ENCODE measurements at places on chromosomes 7 and 10. TPM values are rescaled to one million over a fixed set of nuclear protein-coding genes. Genes with fewer than 3 reads are reported as not detected.

GRCh38 chr7:1900847-1901246 is 230.8 kb downstream of the ELFN1 start:
- no peak overlapping the region for H3K4me3 ChIP-seq
- no peak for DNase-seq
- H3K4me1 ChIP-seq: no peaks in the 10 kb centered on the region
- no peaks in the 10 kb centered on the region for H3K36me3 ChIP-seq

DNA sequence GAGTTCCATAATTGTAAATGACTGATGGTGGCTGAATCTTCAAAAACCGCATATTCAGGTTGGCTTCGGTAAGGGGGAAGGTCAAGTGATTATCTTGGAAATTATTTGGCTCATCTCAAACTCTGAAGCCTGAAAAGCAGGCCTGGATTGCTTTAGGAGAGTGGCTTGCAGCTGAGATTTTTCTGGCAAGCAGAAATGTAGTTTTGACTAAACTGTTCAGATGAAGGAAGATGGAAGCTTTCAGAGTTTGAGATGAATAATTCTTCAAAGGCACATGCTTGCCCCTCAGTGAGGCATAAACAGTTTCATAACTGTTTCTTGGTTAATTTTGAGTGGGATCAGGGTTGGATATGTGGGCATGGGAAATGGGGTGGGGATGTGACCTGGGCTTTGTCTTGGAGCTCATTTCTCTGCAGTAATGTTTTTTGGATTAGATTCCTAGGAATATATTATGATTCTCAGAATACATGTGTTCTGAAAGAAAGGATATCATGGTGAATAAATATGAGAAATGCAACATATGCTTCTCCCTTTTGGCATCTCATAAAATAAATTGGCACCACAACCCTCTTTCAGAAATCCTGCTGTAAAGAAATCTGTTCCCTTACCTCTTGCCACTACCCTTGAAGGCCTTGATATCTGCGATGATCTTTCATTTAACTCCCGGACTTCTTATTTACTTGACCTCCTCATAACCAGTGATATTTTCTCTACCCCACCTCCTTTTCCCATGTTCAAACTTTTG is 469.2 kb downstream of the ADRA2A start:
- no peak overlapping the region for H3K4me3 ChIP-seq
- no peaks in the 10 kb centered on the region for H3K4me1 ChIP-seq
- DNase-seq: no peak
- no peak overlapping the region for H3K27ac ChIP-seq
- no peaks in the 10 kb centered on the region for H3K27me3 ChIP-seq

DNA sequence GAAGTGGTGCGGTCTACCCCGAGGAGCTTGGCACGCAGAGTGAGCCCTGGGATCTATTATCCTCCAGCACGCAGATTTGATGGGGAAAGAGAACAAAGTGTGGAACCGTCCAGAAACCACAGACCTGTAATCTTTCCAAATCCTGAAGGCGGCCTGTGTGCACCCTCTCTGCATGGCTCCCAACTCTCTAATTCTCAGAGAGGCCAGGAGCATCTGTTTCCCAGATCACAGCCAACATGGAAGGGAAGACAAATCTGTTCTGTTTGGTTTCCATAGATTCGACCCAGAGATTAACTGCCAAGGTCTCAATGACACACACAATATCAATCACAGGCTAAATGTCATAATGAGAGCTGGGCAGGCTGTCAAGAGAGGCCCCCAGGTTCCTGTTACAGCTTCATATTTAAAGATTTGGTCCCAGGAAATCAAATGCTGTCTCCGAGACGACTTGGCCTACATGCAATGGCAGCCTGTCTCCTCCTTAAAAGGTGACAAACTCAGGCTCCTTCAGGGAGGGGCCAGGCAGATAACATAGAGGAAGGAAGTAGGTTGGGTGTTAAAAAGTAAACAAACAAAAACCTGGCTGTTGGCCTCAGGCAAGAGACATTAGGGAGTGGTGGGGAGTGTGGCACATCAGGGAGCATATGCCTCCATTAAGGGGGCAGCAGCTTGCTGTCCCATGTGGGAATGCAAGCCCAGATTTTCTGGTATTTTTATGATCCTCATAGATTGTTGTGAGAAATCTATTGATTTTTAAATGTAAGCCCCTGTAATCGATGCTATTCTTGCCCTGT is 48.8 kb upstream of the SAMD8 start:
- no peaks in the 10 kb centered on the region for H3K4me1 ChIP-seq
- no peaks in the 10 kb centered on the region for H3K36me3 ChIP-seq

- H3K4me3 ChIP-seq: no peak overlapping the region
- H3K27ac ChIP-seq: no peak overlapping the region
- H3K36me3 ChIP-seq: no peaks in the 10 kb centered on the region
These were observed 108.1 kb downstream of the GNAT3 start for GRCh38 chr7:80403686-80404241.

- peaks cover 21% of the 10 kb centered on the region for H3K27me3 ChIP-seq
- H3K4me1 ChIP-seq: no peaks in the 10 kb centered on the region
- DNase-seq: peak; percentile 21
- no peaks in the 10 kb centered on the region for H3K36me3 ChIP-seq
- H3K4me3 ChIP-seq: peak overlapping the region; percentile 39
- H3K27ac ChIP-seq: peak overlapping the region; percentile 12
These were observed 754 bp downstream of the SEMA3D start for GRCh38 chr7:85186083-85186520.

GRCh38 chr7:152136686-152137085 is 111.2 kb downstream of the GALNT11 start:
- no peaks in the 10 kb centered on the region for H3K4me1 ChIP-seq
- peaks cover 8% of the 10 kb centered on the region for H3K36me3 ChIP-seq
- no peak for DNase-seq
- H3K27me3 ChIP-seq: no peaks in the 10 kb centered on the region

DNA sequence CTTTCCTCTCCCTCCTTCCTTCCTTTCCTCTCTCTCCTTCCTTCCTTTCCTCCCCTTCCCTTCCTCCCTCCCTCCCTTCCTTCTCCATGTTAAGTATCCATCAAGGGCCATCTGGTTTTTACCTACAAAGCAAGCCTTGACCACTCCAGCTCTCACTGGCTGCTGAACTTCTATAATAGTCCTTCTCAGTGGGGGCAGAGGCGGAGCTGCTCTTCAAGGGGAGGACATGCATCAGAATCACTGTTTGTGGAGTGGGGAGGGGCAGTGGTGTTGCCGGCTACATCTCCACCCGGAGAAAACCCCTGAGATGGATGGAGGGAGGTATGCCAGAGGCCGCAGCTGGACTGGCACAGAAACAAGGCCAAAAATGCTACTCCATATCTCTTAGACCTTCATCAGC is 25.9 kb downstream of the LAMB1 start:
- H3K4me3 ChIP-seq: no peak overlapping the region
- no peaks in the 10 kb centered on the region for H3K36me3 ChIP-seq
- H3K4me1 ChIP-seq: no peaks in the 10 kb centered on the region
- H3K27ac ChIP-seq: no peak overlapping the region

DNA sequence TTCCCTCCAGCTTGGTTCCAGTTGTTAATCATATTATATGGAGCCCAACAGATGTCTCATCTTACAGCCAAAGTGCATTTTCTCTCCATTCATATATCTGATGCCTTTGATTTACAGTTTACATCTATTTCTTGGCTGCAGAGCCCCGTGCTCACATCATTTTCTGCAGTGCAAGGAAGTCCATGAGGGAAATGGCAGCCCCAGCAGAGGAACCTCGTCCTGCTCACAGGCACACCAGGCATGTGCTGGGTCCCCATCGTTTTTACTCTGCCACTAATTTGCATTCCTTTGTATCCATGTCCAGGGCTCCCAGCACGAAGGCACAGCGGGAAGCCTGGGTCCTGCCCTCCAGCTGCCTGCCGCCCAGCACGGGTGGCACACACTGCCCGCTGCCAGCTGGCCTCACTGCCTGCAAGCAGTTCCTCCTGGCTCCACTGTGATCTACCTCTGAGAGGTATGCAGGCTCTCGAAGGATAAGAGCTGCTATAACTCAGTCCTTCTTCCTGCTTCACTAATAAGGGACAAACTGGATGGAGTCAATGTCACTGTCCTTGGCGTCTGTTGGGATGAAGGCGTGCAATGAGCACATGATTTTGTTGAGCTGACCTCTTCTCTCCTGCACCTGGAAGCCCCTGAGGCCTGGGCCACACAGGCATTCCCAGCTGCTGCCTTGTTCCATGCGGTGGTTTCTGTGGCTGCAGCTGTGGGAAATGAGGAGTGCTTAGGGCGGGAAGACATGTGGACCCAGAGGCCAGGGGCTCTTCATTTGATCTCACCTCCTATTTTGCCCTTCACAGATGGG is 583.6 kb upstream of the MGMT start:
- no peaks in the 10 kb centered on the region for H3K36me3 ChIP-seq
- no peaks in the 10 kb centered on the region for H3K27me3 ChIP-seq
- no peak overlapping the region for H3K27ac ChIP-seq
- DNase-seq: no peak
- no peaks in the 10 kb centered on the region for H3K4me1 ChIP-seq
- no peak overlapping the region for H3K4me3 ChIP-seq

- no peak overlapping the region for H3K27ac ChIP-seq
- no peaks in the 10 kb centered on the region for H3K36me3 ChIP-seq
These were observed 39.3 kb downstream of the TMEM270 start for GRCh38 chr7:73900286-73900685.

DNA sequence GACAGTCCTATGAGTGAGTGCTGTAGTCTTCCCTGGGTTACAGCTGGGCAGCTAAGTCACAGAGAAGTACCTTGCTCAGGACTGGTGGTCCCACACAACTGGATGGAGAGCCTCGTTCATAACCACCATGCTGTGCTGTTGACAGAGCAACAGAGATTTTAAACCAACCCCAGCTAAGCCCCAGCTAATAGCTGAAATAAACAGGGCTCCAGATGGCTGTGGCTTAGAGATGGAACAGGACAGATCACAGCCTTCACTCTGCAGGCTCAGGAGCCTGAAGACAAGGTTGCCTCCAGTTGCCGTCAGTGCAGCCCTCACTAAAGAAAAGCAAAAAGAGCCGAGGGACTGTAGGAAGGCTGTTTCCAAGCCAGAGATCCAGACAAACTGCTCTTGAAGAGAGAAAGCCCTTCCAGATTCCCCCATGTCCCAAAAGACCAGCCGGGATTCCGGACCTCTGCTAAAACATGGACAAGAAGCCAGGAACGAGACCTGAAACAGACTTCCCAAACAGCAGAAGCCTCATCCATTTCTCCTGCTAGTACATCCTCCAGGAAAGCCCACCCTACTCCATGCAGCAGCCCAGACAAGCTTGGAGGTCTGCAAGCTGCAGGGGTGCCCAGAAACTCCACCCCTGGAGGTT is 4.2 kb downstream of the HTRA1 start:
- H3K4me1 ChIP-seq: peaks cover 3% of the 10 kb centered on the region
- peaks cover 18% of the 10 kb centered on the region for H3K27me3 ChIP-seq
- no peak overlapping the region for H3K27ac ChIP-seq
- H3K36me3 ChIP-seq: no peaks in the 10 kb centered on the region

DNA sequence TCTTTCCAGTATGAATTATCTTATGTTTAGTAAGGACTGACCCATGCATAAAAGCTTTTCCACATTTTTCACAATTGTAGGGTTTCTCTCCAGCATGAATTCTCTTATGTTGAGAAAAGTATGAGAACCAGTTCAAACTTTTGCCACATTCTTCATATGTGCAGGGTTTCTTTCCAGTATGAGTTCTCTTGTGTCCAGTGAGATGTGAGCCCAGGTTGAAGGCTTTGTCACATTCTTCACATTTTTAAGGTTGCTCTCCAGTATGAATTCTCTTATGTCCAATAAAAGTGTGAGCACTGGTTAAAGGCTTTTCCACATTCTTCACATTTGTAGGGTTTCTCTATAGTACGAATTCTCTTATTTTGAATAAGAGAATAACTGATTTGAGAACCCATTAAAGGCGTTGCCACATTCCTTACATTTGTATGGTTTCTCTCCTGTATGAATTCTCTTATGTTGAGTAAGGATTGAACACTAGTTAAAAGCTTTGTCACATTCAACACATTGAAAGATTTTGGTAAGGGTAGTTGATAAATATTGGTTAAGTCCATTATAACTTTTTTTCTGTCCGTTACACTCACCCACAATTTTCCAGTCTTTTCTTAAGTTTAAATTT is 911.0 kb upstream of the ZNF722 start:
- H3K4me3 ChIP-seq: no peak overlapping the region
- H3K27ac ChIP-seq: no peak overlapping the region
- no peak for DNase-seq
- no peaks in the 10 kb centered on the region for H3K36me3 ChIP-seq

- H3K36me3 ChIP-seq: no peaks in the 10 kb centered on the region
- H3K27ac ChIP-seq: no peak overlapping the region
- no peak for DNase-seq
- no peaks in the 10 kb centered on the region for H3K4me1 ChIP-seq
- no peaks in the 10 kb centered on the region for H3K27me3 ChIP-seq
These were observed 125.0 kb downstream of the DNAJB6 start for GRCh38 chr7:157461573-157462418.

MET gene
- 38.3 TPM for total RNA-seq

PRR15 gene
- total RNA-seq: 129 TPM

CAMK1D gene
- 21.3 TPM for total RNA-seq

Data from colonic mucosa (tissue), 4 donors.